Left cardiac atrium (tissue), 4 donors: ENCODE measurements at places on chromosomes 1 and 21.

DNA sequence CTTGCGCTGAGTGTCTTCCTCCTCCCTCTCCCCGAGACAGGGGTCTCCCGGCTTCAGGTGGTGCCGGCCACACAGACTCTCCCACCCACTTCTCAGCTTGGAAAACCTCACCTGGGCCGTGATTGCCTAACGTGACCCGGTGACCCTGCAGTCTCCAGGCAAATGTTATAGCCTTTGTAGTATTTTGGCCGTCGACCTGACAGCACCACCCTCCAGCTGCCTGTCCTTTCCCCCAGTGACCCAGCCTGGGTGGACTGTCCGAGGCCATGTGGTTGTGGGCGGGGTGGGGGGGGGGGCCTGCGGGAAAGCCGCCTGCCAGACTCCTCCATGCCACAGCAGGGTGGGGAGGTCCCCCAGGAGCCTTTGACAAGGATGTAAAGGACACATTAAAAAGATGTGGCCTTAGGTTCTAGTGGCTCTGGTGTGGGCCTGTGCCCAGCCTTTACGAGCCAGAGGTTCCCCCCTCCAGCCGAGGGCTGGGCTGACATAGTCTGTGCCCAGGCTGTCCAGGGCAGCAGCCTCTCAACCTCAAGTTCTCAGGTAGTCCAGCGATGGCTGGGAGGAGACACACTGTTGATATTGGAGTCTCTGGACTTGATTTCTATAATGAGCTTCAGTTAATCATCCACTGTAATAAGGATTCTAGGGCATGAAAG, 8.1 kb downstream of the TOR3A start:
- no peak for DNase-seq

- DNase-seq, result no peak
Measured at GRCh38 chr1:5973771-5974170, 18.5 kb downstream of the NPHP4 start.

- no peak for DNase-seq
Measured at GRCh38 chr21:26167593-26167992, 3.0 kb downstream of the APP start.

GRCh38 chr1:28380394-28380793, 10.9 kb downstream of the PHACTR4 start:
- no peak for DNase-seq

- peak; percentile 82 for DNase-seq
Measured at GRCh38 chr1:31413405-31414001, 490 bp downstream of the SERINC2 start.

DNA sequence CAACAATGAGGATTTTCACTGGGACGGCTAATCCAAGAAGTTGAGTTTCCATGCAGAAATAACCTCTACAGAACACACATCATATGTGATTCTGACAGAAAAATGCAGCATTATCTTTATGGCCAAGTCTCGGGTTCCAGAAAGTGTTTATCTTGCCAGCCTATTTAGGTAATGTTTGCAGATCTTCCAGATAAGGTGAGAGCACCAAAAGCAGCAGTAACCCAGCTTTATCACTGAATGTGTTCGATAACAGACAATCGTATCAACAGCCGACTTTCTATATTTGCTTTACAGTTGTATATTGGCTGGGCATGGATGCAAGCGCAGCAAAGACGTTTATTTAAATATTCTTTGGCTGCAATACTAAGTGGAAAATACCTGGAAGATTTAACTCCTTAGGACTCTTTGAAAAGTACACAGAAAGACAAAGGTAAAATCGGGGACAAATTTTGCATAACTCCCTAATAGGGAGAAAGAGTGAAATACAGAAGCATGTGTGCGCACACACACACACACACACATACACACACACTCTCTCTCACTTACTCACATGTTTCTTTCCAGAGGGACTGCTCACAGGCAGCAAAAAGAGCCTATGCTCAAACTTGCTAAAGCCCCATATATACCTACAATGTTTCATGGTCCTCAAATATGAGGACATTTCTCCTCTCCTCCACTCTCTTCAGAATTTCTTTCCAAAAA, 3.0 kb upstream of the CTSK start:
- no peak for DNase-seq

GRCh38 chr1:50208315-50208714, 99.6 kb downstream of the ELAVL4 start:
- DNase-seq, result no peak

GRCh38 chr1:14778898-14779865, 180.7 kb downstream of the KAZN start:
- DNase-seq, result peak; percentile 33

DNA sequence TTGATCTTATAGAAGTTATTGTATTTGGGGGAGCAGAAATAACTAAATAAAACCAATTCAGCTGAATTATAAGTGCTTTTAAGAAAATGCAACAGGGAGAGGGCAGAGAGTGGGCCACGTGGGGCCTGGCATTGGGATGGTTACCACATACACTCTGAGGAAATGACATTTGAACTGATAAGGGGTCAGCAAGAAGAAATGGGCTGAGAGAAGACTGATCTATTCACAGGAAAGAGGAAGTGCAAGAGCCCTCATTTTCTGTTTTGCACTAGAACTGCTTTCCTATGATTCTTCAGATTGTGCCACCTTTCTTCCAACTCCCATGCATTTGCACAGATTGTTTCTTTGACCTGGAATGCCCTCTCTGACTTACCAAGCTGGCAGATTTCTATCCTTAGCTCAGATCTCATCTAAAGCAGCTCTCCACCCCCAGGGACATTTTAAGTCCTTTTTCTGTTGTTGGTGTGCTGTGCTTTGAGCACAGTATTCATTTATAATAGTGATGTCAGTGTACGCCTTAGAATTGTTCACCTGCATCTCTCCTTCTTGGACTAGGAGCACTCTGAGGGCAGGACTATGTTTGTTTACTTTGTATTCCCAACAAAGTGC, 115.9 kb downstream of the FGGY start:
- no peak for DNase-seq
